ENCODE measurements at places on chromosomes 1 and 21. TPM values are rescaled to one million over a fixed set of nuclear protein-coding genes. Genes with fewer than 3 reads are reported as not detected.

ENAH gene
- 215 TPM for polyA plus RNA-seq

- no peak for DNase-seq
These were observed 11.2 kb upstream of the ADAMTSL4 start for GRCh38 chr1:150537732-150538684.

- no peak for DNase-seq
These were observed 79.5 kb downstream of the NR5A2 start for GRCh38 chr1:200107004-200107470.

RAB42 gene
- 7.4 TPM for polyA plus RNA-seq

DNA sequence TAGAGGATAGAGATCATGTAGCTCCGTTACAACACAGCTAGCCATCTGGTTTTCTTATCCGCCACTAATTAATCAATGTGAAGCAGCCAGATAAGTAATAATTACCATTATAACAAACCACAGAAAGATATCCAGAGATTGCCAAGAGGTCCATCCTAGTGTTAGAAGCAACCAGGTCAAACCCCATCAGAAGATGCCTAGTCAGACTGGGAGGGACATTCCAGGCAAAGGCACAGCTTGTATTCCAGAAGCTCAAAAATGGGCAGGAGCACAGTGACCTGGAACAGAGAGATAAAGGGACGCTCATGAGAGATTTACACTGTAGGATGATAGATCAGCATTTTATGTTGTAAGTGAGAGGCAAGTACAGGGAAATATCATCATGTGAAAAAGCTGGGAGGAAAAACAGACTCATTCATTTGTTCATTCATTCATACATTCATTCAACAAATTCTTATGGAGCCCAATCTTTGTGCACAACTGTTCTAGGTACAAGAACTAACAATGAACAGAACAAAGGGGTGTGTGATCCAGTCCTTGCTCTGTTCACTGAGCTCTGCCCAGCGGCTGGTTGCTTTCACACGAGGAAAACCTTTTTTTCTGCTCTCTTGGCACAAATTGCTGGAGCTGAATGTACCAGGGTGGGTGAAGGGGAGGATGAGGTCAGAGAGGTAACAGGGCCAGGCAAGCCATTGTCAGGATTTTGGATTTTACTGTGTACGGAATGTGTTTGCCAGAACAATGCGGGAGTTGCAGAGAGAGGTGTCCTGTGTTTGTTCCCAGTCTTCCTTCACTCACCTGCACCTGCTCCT is 240.8 kb upstream of the FGGY start:
- DNase-seq = no peak

DNA sequence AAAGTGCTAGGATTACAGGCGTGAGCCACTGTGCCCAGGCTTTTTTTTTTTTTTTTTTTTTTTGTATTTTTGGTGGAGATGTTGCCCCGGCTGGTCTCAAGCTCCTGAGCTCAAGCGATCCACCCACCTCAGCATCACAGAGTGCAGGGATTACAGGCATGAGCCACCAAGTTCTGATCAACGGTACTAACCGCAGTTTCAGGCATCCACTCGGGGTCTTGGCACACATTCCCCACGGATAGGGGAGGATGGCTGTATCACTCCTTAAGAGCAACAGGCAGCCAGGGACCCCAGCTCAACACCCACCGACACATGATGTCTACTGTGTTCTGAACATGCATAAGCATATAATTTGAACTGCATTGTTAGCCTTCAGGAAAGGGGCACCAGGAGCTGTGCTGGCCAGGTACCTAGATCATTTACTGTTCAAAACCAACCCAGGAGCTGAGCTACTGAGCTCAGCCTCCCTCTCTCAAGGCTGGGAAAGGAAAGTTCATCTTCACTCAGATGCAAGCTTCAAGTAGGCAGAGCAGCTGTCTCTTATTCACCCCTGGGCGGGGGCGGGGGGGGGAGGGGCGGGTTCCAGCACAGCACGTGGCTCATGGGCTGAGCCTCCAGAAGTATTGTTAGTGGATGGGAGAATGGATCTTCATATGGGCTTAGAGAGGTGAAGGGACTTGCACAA is 24.7 kb downstream of the CAPZB start:
- no peak for DNase-seq

DNA sequence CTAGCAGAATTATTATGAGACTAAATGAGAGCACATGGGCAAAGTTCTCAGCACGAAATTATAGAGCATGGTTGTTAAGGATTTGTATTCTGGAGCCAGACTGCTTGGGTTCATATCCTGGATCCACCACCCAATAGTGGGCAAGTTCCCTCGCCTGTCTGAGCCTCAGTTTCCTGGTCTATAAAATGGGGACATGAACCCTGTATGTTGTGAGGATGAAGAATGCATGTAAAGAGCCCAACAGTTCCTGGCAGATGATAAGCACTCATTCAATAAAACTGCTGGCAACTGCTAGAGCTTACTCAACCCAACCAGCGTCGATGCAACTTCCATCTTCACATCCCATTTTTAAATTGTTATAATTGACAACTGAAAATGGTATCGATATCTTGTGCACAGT is 47.2 kb upstream of the ZBTB40 start:
- DNase-seq = no peak

DNA sequence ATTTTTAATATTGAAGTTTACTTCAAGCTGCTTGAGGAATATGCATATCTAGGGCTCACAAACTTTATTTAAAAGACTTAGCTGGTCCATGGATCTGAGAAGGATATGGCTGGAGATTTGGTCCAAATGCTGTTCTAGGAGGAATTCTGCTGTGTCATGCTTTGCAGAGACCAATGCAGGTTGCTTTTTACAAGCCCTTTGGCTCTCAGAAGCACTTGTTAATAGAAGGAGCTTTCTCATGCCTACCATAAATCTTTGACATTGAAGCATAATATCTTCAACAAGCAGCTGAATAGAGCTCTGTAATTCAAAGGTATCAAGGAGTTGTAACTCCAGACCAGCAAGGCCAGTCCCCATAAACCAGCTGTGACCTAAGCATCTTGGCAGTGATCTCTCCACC is 299.1 kb downstream of the HHAT start:
- no peak for DNase-seq

GRCh38 chr1:192805832-192806323 is 3.0 kb upstream of the RGS2 start:
- DNase-seq = no peak

DNA sequence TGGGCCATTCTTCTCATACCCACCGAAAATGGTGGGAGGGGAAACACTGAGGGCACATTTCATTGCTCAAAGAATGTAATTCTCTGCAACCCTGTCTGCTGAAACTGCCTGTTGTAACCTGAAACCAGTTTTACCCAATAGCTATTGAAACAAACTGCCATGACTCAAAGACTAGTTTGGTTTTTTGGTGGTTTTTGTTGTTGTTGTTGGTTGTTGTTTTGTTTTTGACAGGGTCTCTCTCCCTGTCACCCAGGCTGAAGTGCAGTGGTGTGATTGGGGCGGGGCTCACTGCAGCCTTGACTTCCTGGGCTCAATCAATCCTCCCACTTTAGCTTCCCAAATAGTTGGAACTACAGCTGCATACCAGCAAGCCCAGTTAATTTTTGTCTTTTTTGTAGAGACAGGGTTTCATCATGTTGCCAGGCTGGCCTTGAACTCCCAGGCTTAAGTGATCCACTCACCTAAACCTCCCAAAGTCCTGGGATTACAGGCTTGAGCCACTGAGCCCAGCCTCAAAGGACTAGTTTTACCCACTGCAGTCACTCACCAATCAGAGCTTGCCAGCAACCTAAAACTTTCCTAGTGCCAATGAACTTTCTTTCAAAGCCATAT is 2.1 kb upstream of the IPP start:
- DNase-seq = no peak

DNA sequence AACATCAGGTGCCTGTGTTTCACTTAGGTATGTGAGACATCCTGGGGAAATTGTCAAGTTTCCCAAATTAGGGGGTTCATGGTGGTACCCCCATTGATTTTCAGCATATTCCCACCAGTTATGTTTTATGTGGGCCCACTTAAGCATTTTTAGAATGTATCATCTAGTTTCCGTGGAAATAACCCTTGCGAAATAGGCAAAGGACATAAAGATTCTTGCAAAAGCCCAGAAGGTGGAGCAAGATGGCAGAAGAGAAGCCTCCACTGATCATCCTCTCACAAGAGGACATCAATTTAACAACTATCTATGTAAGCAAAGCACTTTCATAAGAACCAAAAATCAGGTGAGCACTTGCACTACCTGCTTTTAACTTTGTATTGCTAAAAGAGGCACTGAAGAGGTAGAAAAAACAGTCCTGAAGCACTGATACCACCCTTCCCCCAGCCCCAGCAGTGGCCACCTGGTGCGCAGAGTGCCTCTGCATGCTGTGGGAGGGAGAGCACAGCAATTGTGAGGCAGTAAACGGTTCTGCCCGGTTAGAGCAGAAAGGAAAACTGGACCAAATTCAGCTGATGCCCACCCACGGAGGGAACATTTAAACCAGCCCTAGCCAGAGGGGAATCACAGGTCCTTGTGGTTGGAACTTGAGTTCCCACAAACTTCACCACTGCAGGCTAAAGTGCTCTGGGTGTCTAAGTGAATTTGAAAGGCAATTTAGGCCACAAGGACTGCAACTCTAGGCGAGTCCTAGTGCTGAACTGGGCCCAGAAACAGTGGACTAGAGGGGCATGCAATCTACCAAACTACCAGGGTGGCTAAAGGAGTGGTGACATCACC is 23.2 kb downstream of the MCOLN2 start:
- DNase-seq = no peak

AMY2A gene
- 0.49 TPM for polyA plus RNA-seq

- no peak for DNase-seq
These were observed 682.9 kb upstream of the ADAMTS5 start for GRCh38 chr21:27649762-27650161.

RPE65 gene
- 0.09 TPM for polyA plus RNA-seq

DNA sequence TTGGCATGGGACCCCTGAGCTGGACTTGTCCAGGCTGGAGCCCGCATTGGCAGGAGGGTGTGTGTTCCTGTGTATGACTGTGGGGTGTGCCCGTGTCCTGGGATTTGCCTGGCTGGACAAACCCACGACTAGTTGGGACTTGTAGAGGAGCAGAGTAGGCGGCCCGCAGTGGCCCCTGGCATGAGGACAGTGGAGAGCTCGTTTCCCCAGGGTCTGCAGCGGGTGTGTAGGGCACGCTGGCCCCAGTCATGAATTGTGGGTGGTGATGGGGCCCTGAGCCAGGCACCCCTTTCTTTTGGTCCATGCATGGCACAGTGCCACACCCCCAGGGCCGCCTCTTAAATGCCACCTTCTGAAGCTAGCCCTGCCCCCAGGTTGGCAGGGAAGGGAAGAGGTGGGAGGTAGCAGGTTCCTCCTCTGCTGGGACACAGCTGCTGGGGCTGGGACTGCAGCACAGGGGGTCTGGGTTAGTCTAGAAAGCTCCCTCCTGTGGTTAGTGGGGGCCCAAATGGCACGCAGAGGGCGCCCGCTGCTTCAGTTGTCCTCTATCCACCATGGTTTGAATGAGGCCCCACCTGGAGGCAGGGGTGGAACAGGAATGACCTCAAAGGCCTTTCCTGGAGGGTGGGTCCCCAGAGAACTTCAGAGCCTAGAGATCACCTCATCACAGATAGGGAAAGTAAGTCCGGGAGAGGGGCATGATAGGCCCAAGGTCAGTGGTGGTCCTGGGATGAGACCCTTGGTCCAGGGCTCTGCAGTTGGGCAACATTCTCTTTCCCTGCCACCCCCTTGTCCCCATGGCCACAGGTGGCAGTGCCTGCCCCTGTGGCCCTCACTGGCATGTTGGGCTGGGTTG is 4.1 kb downstream of the CROCC start:
- no peak for DNase-seq

RHD gene
- polyA plus RNA-seq = 1.9 TPM

- no peak for DNase-seq
These were observed 68.7 kb downstream of the LMX1A start for GRCh38 chr1:165287781-165288180.

- peak; percentile 25 for DNase-seq
These were observed 70.5 kb upstream of the CTTNBP2NL start for GRCh38 chr1:112325504-112325903.

F3 gene
- polyA plus RNA-seq = 4.9 TPM

- no peak for DNase-seq
These were observed at the start of gene IL22RA1 for GRCh38 chr1:24142546-24143534. Gene IL22RA1, minus strand, starts transcription at chr1:24143140. Its CDS starts 58 bp downstream, at chr1:24143082.

- DNase-seq = peak; percentile 69
These were observed 184.0 kb downstream of the CDC7 start for GRCh38 chr1:91684481-91685196.

DNA sequence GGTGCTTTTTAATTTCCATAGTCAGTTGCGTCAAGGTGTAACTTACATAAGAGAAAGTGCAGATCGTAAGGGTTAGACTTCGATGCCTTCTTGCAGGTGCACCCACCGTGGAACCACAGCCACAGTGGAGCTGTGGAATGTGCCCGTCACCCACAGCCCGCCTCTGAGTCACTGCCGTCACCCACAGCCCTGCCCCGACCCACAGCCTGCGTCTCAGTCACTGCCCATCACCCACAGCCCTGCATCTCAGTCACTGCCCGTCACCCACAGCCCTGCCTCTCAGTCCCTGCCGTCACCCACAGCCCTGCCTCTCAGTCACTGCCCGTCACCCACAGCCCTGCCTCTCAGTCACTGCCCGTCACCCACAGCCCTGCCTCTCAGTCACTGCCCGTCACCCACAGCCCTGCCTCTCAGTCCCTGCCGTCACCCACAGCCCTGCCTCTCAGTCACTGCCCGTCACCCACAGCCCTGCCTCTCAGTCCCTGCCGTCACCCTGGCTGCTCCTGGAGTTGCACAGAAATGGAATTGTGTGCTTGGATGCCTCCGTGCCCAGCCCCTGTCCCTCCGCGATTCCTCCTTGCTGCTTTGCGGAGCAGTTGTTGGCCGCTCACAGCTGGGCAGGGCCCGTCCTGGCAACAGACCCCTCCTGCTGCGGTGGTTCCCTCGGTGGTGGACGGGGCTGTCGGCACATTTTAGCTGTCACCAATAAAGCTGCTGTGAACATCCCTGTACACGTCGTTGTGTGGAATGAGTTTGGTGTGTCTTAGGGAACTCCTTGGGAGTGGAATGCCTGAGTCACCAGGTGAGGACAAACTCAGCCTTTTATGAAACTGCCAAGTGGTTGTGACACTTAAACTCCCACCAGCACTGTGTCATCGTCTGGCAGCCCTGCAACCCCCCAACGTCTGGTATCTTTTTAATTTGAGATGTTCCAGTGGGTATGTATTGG is 44.9 kb upstream of the COL6A2 start:
- DNase-seq = no peak

DNA sequence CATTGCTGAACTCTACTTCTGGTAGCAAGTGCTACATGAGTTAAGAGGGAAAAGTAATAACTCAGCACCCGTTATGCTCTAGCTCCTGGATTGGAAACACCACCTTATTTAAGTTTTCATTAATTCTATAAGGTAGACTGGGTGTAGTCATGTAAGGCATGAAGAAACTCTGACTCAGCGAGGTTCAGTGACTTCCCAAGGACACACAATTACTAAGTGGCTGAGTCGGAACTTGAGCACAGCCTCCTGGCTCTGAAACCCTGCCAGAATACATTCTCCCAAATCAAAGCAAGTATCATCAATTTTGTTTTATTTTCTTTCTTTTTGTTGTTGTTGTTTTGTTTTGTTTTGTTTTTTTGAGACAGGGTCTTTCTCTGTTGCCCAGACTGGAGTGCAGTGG is 29.1 kb upstream of the SCCPDH start:
- DNase-seq = no peak

DNA sequence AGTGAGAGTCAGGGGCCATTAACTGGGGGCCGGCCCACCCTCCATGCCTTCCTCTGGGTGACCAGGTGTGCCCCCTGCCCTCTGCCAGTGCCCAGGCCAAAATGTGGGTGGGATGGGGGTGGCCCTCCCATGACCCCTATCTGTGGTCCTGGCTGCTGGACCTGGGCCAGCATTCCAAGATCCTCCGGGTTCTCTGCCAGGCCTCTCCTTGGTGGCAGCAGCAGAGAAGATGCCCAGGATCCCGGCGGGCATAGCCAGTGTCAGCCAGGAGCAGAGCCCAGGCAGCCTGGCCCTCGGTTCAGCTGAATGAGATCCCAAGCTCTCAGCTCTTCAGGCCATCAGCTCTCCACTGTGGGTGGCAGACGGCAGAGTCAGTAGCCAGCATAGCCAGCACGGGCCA is 31.3 kb upstream of the ACTRT2 start:
- no peak for DNase-seq

Measured in right lung (tissue), 10 donors.